Cardiac ventricle fibroblast (primary cell): ENCODE measurements at places on chromosomes 13 and 19. TPM values are rescaled to one million over a fixed set of nuclear protein-coding genes. Genes with fewer than 3 reads are reported as not detected.

Gene OR7G2
- total RNA-seq, result not detected in 2 replicates

Gene C19orf38
- total RNA-seq, result 0.69 and 0.78 TPM in 2 replicates

Gene KLF2
- total RNA-seq, result 1.4 and 2.4 TPM in 2 replicates

Gene ATXN8OS
- total RNA-seq, result not detected in 2 replicates

Gene ERICH6B
- not detected in 2 replicates for total RNA-seq

Gene HRC
- total RNA-seq, result not detected in 2 replicates

Gene CYP2F1
- not detected in 2 replicates for total RNA-seq

Gene CCL25
- not detected in 2 replicates for total RNA-seq

Gene CKM
- not detected in 2 replicates for total RNA-seq

Gene ADGRE3
- total RNA-seq, result not detected in 2 replicates

Gene MBD3L3
- not detected in 2 replicates for total RNA-seq

Gene FGF9
- total RNA-seq, result not detected in 2 replicates

Gene OR7E24
- total RNA-seq, result not detected in 2 replicates

Gene ZFP14
- 1.5 and 1.7 TPM in 2 replicates for total RNA-seq

Gene STAP2
- 3.6 TPM in 2 replicates for total RNA-seq

Gene VWA8
- 7.9 and 10.0 TPM in 2 replicates for total RNA-seq

Gene CCDC8
- 59.9 and 62.5 TPM in 2 replicates for total RNA-seq

Gene S1PR2
- total RNA-seq, result 26.8 and 33.8 TPM in 2 replicates

Gene PLPP2
- 3.3 and 8.0 TPM in 2 replicates for total RNA-seq

Gene ZNF729
- not detected in 2 replicates for total RNA-seq

Gene MBD3L2B
- total RNA-seq, result not detected in 2 replicates

Gene ABHD8
- total RNA-seq, result 7.2 TPM in 2 replicates

Gene ZNF649
- total RNA-seq, result 3.0 and 6.8 TPM in 2 replicates

Gene C13orf42
- not detected in 2 replicates for total RNA-seq

Gene ZNF681
- 0.83 and 0.94 TPM in 2 replicates for total RNA-seq

Gene ELSPBP1
- total RNA-seq, result not detected in 2 replicates

Gene ATP4B
- not detected in 2 replicates for total RNA-seq
